ENCODE measurements at places on chromosomes 11 and 22. TPM values are rescaled to one million over a fixed set of nuclear protein-coding genes. Genes with fewer than 3 reads are reported as not detected.

KRTAP5-11 gene
- not detected for total RNA-seq

ZP1 gene
- not detected for total RNA-seq

OR5I1 gene
- not detected for total RNA-seq

FAM227A gene
- 2.3 TPM for total RNA-seq

SIDT2 gene
- 18.4 TPM for total RNA-seq

CCDC188 gene
- total RNA-seq: 0.93 TPM

OR51M1 gene
- total RNA-seq: not detected

Measured in MCF 10A (cell line).